ENCODE measurements at places on chromosomes 1 and 21. TPM values are rescaled to one million over a fixed set of nuclear protein-coding genes. Genes with fewer than 3 reads are reported as not detected.

DNM3 gene
- total RNA-seq: 1.7 TPM

PADI4 gene
- 0.65 TPM for total RNA-seq

SMIM34 gene
- total RNA-seq: not detected

F13B gene
- total RNA-seq: not detected

KRTAP13-2 gene
- not detected for total RNA-seq

PLEKHO1 gene
- 88.4 TPM for total RNA-seq

CTSS gene
- 117 TPM for total RNA-seq

SLC16A1 gene
- total RNA-seq: 50.1 TPM

MTARC1 gene
- not detected for total RNA-seq

RPTN gene
- not detected for total RNA-seq

CRP gene
- total RNA-seq: not detected

CSMD2 gene
- total RNA-seq: not detected

TMEM81 gene
- 3.1 TPM for total RNA-seq

DMRTA2 gene
- total RNA-seq: not detected

SH2D1B gene
- total RNA-seq: not detected

ITLN2 gene
- total RNA-seq: not detected

TNNI3K gene
- total RNA-seq: not detected

KAZN gene
- total RNA-seq: 0.48 TPM

L1TD1 gene
- total RNA-seq: not detected

CCDC185 gene
- total RNA-seq: not detected

TNFRSF9 gene
- total RNA-seq: 0.75 TPM

LEFTY1 gene
- 0.19 TPM for total RNA-seq

DENND2D gene
- total RNA-seq: 331 TPM

EPS15 gene
- total RNA-seq: 56.7 TPM

RXFP4 gene
- not detected for total RNA-seq

LCE2C gene
- not detected for total RNA-seq

SAMD11 gene
- not detected for total RNA-seq

CR1 gene
- 0.13 TPM for total RNA-seq

FCRL1 gene
- not detected for total RNA-seq

KIAA1614 gene
- total RNA-seq: not detected

SLC44A3 gene
- total RNA-seq: not detected

TRMT13 gene
- 20.0 TPM for total RNA-seq

TFAP2E gene
- 0.58 TPM for total RNA-seq

MED8 gene
- total RNA-seq: 29.1 TPM

CHIT1 gene
- 0.19 TPM for total RNA-seq

HTR6 gene
- total RNA-seq: not detected

LRRN2 gene
- total RNA-seq: not detected

SERINC2 gene
- total RNA-seq: not detected

LRRC52 gene
- not detected for total RNA-seq

TOMM20 gene
- 99.8 TPM for total RNA-seq

LRRIQ3 gene
- 0.70 TPM for total RNA-seq

S100A11 gene
- 323 TPM for total RNA-seq

OR2T29 gene
- total RNA-seq: not detected

SLC9C2 gene
- total RNA-seq: not detected

CREB3L4 gene
- total RNA-seq: 7.9 TPM

TTLL7 gene
- 1.1 TPM for total RNA-seq

SYCP1 gene
- not detected for total RNA-seq

TMEM52 gene
- not detected for total RNA-seq

SLC30A10 gene
- not detected for total RNA-seq

All from activated naive CD4-positive, alpha-beta T cell treated with anti-CD3 and anti-CD28 coated beads, Interleukin-2, amount 10 ng/mL, durations not matched to agents 5 hours and 36 hours (primary cell).